ENCODE measurements at places on chromosomes 1 and 21.
A peak's percentile ranks its signal among the peaks of the same experiment; 100 is the strongest.

- H3K27me3 ChIP-seq, result no peaks in the 10 kb centered on the region
- peaks cover 3% of the 10 kb centered on the region for H3K4me1 ChIP-seq
- H3K27ac ChIP-seq, result no peak overlapping the region
- no peaks in the 10 kb centered on the region for H3K36me3 ChIP-seq
- DNase-seq, result no peak
- H3K4me3 ChIP-seq, result no peak overlapping the region
These were observed 525 bp downstream of the AIRE start for GRCh38 chr21:44286086-44286715.

GRCh38 chr1:184951788-184952187, 22.5 kb downstream of the NIBAN1 start:
- H3K27ac ChIP-seq, result no peak overlapping the region
- no peaks in the 10 kb centered on the region for H3K27me3 ChIP-seq
- H3K36me3 ChIP-seq, result no peaks in the 10 kb centered on the region
- DNase-seq, result no peak
- no peak overlapping the region for H3K4me3 ChIP-seq

DNA sequence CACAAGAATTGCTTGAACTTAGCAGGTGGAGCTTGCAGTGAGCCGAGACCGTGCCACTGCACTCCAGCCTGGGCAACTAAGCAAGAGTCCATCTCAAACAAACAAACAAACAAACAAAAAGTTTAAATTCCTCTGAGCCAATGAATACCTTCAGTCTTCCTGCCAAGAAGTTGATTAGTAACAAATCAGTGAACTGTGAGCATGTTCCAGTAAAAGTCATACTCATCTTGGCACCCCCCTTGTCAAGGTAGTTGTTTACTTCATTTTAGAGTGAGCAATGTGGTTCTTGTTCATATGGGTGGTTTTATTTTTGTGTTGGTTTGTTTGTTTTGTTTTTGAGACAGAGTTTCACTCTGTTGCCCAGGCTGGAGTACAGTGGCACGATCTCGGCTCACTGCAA, 18.0 kb upstream of the SLC2A7 start:
- DNase-seq, result no peak
- H3K27me3 ChIP-seq, result no peaks in the 10 kb centered on the region
- peaks cover 5% of the 10 kb centered on the region for H3K4me1 ChIP-seq
- peaks cover 2% of the 10 kb centered on the region for H3K36me3 ChIP-seq
- no peak overlapping the region for H3K27ac ChIP-seq

GRCh38 chr1:41813226-41813625, 105.5 kb downstream of the HIVEP3 start:
- H3K27me3 ChIP-seq, result no peaks in the 10 kb centered on the region
- peaks cover 16% of the 10 kb centered on the region for H3K4me1 ChIP-seq
- H3K4me3 ChIP-seq, result no peak overlapping the region
- DNase-seq, result no peak
- no peak overlapping the region for H3K27ac ChIP-seq

DNA sequence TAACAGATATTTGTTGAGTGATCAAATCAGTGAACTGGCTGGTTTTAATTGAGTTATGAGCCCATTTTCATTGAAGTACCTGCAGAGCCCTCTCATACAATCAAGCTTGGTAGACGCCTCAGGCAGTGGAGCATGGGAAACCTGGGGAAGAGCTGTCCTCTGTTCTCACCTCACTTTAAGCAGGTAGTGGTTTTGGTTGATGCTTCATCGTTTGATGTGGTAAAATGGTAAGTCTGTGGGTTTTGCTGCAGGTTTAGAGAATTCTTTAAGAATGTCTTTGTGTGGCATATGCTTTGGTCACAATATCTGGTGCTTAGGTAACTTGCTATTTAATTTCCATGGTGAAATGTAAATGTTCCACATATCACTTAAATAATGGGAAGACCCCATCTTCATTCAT, 10.0 kb downstream of the LAMC1 start:
- no peak overlapping the region for H3K27ac ChIP-seq
- no peak for DNase-seq
- H3K36me3 ChIP-seq, result no peaks in the 10 kb centered on the region
- H3K27me3 ChIP-seq, result no peaks in the 10 kb centered on the region

- no peak overlapping the region for H3K4me3 ChIP-seq
- H3K36me3 ChIP-seq, result no peaks in the 10 kb centered on the region
- no peaks in the 10 kb centered on the region for H3K4me1 ChIP-seq
- DNase-seq, result no peak
These were observed 80.6 kb downstream of the LBR start for GRCh38 chr1:225347123-225347683.

GRCh38 chr21:15732290-15732995, 2.7 kb downstream of the USP25 start:
- DNase-seq, result peak; percentile 73
- no peaks in the 10 kb centered on the region for H3K36me3 ChIP-seq
- H3K4me1 ChIP-seq, result peaks cover 31% of the 10 kb centered on the region
- H3K4me3 ChIP-seq, result peak overlapping the region; percentile 96

DNA sequence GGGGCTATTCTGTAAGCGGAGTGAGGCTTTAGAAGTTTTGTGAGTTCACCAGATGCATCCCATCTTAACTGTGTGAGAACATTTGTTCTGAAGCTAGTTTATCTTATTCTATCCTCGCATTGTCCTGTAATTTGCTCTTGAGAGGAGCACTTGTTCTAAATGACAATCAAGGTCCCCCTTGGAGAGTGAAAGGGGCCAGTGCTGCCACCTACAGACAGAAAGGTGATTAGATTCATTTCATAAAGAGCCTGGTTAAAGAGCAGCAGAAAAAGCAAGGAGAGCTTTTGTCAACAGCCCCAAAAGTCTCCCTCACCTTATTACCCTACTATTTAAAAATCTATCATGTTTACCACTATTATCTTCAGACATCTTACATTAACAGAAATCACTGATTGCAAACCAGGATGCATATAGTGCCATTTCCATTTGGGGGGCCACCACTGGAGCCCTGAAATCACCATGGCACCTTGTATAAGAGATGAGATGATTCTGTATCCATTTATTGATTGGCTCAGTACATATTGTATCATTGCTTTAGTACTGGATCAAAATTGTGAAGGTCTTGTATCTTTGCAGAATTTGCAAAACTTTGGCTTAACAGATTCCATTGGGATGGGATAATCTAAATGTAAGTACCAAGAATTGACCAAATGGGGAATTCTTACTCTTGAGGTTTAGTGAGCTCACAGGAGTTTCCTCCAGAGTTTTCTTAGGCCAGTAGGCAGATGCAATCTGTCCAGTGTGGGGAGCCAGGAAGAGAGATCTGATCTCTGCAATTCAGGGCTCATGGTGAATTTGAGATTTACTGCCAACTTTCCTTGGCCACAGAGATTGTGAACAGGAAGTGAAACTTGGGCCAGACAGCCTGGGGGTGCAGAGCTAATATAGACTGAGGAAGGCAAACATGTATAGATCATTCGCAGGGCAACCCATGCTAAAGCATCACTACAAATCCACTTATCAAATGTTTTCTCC, 64.3 kb upstream of the TRABD2B start:
- H3K27ac ChIP-seq, result no peak overlapping the region
- DNase-seq, result no peak
- H3K4me3 ChIP-seq, result no peak overlapping the region
- peaks cover 4% of the 10 kb centered on the region for H3K4me1 ChIP-seq

DNA sequence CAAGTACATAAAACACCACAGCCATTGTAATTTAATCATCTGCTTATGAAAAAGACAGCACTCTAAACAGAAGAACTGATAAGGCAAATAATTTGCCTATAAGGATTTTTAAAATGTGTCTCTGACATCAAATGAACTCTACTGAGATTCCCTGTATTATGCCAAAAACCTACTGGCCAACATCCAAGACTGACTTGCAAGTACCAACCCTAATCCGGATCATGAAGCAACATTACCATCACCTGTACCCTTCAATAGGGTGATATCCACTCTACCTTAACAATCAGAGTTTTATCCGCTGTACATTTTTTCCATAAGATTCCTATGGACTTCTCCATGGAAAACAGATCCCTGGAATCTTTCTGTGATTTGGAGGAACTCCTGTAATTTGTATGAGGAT, 4.6 kb downstream of the RGS7 start:
- no peak overlapping the region for H3K27ac ChIP-seq
- H3K36me3 ChIP-seq, result no peaks in the 10 kb centered on the region
- no peak for DNase-seq
- H3K27me3 ChIP-seq, result peaks cover 6% of the 10 kb centered on the region

GRCh38 chr1:179310291-179310690, 16.7 kb downstream of the SOAT1 start:
- no peak overlapping the region for H3K4me3 ChIP-seq
- H3K27ac ChIP-seq, result no peak overlapping the region
- peaks cover 2% of the 10 kb centered on the region for H3K36me3 ChIP-seq

- no peaks in the 10 kb centered on the region for H3K36me3 ChIP-seq
- H3K27me3 ChIP-seq, result peaks cover 4% of the 10 kb centered on the region
- H3K27ac ChIP-seq, result no peak overlapping the region
- DNase-seq, result no peak
- H3K4me3 ChIP-seq, result no peak overlapping the region
These were observed 74.6 kb upstream of the KCND3 start for GRCh38 chr1:112063781-112064728.

- no peaks in the 10 kb centered on the region for H3K4me1 ChIP-seq
- DNase-seq, result no peak
These were observed 130.7 kb downstream of the COQ8A start for GRCh38 chr1:227070638-227071285.

DNA sequence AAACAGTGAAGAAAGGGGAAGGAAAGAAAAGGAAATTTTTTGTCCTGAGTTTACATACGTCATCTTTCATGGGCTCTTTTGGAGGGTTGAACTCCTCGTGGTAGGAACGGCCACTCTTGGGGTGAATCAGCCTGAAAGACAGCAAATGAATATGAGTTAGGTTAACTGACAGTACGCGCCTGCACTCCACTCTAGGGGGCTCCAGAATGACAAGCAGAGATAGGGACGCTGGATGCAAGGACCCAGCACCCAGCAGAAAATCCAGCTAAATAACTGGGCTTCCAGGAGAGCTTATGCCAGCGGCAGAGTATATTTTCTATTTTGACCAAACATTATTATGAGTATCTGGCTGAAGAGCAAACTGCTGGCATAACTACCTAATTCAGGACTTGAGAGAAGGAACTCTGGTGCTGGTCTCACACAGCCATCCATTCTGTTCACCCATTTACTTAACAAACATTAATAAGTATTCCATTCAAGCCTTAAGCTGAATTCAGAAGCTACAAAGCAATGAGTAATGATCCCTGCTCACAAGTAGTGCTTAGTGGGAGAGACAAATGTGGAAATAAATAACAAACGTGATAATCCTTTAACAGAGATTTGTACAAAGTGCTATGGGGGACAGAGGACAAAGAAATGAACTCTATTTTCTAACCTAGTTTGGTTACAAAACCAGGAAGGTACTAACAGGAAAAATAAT, 22.1 kb downstream of the AK2 start:
- H3K4me3 ChIP-seq, result no peak overlapping the region
- no peaks in the 10 kb centered on the region for H3K4me1 ChIP-seq
- no peak overlapping the region for H3K27ac ChIP-seq
- no peak for DNase-seq
- H3K27me3 ChIP-seq, result no peaks in the 10 kb centered on the region

DNA sequence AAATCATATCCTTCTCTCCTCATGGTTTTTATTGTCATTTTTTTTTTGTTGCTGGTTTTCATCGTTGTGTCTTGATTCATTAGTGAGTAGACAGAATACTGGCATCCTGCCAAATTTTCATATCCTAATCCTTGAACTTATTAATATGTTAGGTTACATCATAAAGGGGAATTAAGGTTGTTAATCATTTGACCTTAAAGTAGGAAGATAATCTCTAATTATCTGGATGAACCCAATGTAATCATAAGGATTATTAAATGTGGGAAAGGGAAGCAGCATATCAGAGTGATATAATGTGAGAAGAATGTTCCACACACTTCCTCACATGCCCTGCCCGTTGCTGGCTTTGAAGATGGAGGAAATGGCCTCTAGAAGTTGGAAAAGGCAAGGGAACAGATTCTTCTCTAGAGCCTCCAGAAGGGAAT, 299.7 kb downstream of the HMCN1 start:
- H3K27me3 ChIP-seq, result no peaks in the 10 kb centered on the region
- no peaks in the 10 kb centered on the region for H3K4me1 ChIP-seq
- H3K36me3 ChIP-seq, result no peaks in the 10 kb centered on the region
- H3K4me3 ChIP-seq, result no peak overlapping the region
- H3K27ac ChIP-seq, result no peak overlapping the region

DNA sequence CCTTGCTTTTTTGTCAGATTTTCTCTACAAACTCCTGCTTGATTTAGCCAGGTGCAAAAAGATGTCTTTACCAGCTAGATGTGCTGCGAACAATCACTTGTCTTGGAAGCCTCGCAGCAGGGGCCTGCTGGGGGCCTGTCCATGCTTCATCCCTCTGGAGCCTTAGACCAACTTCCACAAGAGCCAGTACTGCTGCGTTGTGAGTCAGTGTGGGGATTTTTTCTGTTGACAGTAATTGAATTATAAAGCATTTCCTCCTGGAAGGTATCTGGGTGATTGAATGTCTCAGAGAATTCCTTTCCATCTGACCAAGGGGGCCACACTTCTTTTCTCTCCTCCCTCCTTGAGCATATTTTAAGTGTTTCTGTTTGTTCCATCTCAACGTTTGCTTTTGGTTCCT, 40.4 kb upstream of the LDLRAP1 start:
- no peaks in the 10 kb centered on the region for H3K27me3 ChIP-seq
- H3K36me3 ChIP-seq, result peaks cover 11% of the 10 kb centered on the region
- DNase-seq, result no peak
- H3K27ac ChIP-seq, result no peak overlapping the region
- H3K4me3 ChIP-seq, result no peak overlapping the region
- peaks cover 6% of the 10 kb centered on the region for H3K4me1 ChIP-seq

DNA sequence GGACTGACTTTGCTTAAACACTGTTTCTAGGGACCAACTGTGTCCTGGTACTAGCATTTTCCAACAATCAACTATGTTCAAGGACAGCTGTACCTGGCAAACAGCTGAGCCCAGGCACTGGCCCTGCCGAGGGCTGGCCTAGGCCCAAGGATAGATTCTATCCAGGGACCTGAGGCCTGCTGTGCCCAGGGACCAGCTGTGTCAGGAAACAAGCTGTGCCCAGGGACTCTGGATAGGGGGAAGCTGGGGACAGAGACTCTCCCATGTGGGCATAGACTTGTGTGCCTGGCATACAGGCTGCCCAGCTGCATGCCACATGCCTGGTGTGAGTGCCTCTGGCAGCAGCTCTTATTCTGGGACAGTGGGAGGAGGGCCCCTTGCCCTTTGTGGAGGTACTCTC, 38.1 kb upstream of the POU3F1 start:
- H3K4me3 ChIP-seq, result no peak overlapping the region
- no peaks in the 10 kb centered on the region for H3K36me3 ChIP-seq
- H3K27ac ChIP-seq, result no peak overlapping the region
- H3K4me1 ChIP-seq, result no peaks in the 10 kb centered on the region

GRCh38 chr1:1402072-1402900, 3.2 kb upstream of the CCNL2 start:
- no peak overlapping the region for H3K27ac ChIP-seq
- no peak overlapping the region for H3K4me3 ChIP-seq
- H3K36me3 ChIP-seq, result peaks cover 47% of the 10 kb centered on the region

DNA sequence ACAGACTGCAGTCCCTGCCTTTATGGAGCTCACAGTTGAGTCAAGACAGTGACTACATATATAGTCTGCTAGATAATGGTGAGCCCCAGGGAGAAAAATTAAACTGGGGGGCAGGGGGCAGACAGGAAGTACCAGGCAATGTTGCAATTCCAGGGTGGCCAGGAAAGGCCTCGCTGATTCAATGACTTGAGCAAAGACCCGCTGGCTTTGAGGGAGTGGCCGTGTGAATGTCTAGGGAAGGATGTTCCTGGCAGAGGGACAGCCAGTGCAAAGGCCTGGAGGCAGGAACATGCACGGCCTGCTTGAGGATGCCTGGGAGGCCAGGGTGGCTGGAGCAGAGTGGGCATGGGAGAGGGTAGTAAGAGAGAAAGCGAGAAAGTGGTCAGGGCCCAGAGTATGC, 23.0 kb upstream of the EPHA8 start:
- no peaks in the 10 kb centered on the region for H3K4me1 ChIP-seq
- no peak overlapping the region for H3K27ac ChIP-seq
- no peak overlapping the region for H3K4me3 ChIP-seq
- H3K36me3 ChIP-seq, result no peaks in the 10 kb centered on the region
